Natural killer cell (primary cell): ENCODE measurements at places on chromosomes 1 and 21.

GRCh38 chr1:46446646-46447498, 42.8 kb upstream of the DMBX1 start:
- H3K4me3 ChIP-seq = no peak overlapping the region
- H3K27ac ChIP-seq = no peak overlapping the region
- no peaks in the 10 kb centered on the region for H3K36me3 ChIP-seq
- DNase-seq = peak; percentile 83
- H3K4me1 ChIP-seq = peaks cover 15% of the 10 kb centered on the region

DNA sequence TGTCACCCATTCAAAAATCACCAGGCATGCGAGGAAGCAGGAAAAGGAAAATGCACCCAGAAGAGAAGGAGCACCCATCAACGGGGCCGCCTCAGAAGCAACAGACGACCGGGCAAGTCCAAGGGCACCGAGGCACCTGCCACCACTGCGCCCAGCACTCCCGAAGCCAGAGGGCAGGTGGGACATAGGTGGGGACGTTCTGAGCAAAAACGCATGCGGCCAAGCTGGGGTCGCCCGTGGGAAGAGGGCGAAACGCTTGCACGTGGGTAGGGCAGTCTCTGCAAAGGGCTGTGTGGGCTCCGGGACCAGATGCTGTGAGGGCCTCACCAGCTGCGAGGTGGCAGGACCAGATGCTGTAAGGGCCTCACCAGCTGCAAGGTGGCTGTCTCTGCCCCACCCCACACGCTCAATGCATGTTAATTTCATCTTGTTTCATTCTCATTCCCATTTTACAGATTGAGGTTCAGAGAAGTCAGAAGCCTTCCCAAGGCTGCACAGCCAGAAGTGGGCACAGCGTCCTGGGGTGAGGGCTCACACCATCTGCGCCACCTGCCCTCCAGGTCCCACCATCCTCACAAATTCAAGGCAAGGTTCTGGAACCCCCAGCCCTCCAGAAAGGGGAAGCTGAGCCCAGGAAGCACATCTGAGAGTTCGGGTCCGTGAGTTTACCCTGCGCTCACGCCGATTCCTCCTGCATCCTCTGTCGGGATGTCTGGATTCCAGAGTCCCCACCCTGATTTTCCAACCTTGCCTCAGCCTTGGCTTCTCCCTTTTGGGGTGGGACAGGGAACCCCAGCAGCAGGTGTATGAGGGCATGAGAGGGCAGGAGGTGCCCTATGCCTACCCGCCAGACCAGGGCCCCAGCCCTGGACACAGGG, 8.2 kb upstream of the SAMD11 start:
- H3K36me3 ChIP-seq = no peaks in the 10 kb centered on the region
- no peak overlapping the region for H3K4me3 ChIP-seq
- no peak overlapping the region for H3K27ac ChIP-seq
- H3K27me3 ChIP-seq = peaks cover 10% of the 10 kb centered on the region
- peaks cover 3% of the 10 kb centered on the region for H3K4me1 ChIP-seq

DNA sequence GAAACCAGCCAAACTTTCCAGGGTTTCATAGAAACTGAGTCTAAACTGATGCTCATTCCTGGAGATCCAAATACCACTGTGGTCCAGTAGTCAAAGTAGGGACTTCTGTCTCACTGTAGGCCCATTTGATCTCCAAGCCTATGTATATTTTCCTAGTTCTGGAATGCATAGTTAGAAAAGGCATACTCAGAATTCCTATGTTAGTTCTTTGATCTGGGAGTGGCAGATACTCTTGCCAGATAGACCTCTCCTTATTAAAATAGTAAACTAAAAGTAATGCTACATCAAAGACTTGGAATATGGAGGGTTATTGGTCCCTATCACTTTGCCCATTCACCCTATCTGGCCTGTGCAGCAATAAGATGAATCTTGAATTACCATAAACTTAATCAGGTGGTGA, 10.4 kb upstream of the SGIP1 start:
- no peak overlapping the region for H3K27ac ChIP-seq
- no peaks in the 10 kb centered on the region for H3K27me3 ChIP-seq
- H3K36me3 ChIP-seq = no peaks in the 10 kb centered on the region
- DNase-seq = no peak

DNA sequence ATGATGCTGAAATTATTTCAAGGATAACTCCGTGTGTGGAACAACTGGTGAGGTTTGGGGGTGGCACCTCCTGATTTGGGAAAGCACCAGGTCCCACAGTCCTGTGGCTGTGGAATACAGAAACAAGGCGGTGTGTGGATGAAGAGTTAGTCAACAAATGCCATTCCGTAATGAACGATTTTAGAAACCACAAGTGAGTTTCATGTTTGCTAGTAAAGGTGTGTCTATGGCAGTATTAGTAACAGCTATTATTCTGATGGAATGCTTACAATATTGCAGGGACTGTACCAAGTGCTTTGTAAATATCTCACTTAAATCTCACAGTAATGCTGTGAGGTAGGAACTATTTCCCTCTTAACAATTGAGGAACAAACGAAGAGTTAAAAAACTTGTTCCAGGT, 53.8 kb downstream of the B3GALNT2 start:
- no peak overlapping the region for H3K4me3 ChIP-seq
- H3K27me3 ChIP-seq = no peaks in the 10 kb centered on the region
- H3K27ac ChIP-seq = no peak overlapping the region
- no peaks in the 10 kb centered on the region for H3K4me1 ChIP-seq
- no peak for DNase-seq

DNA sequence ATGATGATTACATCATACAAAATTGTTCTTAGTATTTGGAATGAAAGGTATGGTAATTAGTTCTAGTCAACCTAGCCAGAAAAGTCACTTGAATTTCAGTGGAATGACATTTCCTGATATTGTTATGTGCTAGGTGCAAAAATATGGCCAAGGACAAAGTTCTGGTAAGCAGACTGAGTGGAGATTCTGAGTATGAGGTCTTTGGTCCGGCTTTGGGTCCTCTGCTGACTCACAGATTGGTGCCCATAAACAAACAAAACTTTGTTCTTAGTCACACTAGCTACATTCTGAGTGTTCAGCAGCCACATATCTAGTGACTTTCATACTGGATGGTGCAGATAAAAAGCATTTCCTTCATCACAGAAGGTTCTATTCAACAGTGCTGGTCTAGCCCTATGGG, 206.1 kb downstream of the ZNF648 start:
- DNase-seq = no peak
- H3K4me3 ChIP-seq = no peak overlapping the region
- no peaks in the 10 kb centered on the region for H3K36me3 ChIP-seq
- H3K27me3 ChIP-seq = no peaks in the 10 kb centered on the region
- no peaks in the 10 kb centered on the region for H3K4me1 ChIP-seq

DNA sequence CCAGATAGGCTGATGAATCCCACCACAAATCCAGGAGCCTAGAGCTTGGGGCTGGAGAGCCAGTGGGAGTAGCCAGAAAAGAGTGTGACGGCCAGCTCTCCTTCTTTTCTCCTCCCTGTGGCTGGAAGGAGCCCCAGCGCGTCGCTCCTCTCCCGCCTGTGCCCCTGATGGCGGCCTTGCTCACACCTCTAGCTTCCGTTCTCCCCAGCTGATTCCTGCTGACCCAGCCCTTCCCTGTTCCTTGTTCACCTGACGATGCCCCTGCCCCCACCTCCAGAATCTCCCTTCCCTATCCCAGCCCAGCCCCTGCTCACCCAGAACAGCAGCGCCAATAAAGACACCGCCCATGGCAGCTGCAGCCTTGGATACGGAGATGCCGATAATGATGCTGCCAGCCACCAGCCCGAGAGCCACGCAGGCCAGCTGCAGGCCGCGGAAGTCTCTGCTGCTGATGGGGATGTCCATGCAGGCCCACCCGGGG, 656 bp downstream of the KNCN start:
- H3K4me1 ChIP-seq = peaks cover 18% of the 10 kb centered on the region
- DNase-seq = no peak
- H3K4me3 ChIP-seq = no peak overlapping the region
- H3K27me3 ChIP-seq = no peaks in the 10 kb centered on the region
- no peaks in the 10 kb centered on the region for H3K36me3 ChIP-seq
- no peak overlapping the region for H3K27ac ChIP-seq
